Stimulated activated memory B cell treated with anti-CD40 and anti-IgM and Interleukin-4, amounts not matched to agents 10 μg/mL and 1 μg/mL and 100 μg/mL, for 72 hours (primary cell): ENCODE measurements at places on chromosomes 4 and X.

DNA sequence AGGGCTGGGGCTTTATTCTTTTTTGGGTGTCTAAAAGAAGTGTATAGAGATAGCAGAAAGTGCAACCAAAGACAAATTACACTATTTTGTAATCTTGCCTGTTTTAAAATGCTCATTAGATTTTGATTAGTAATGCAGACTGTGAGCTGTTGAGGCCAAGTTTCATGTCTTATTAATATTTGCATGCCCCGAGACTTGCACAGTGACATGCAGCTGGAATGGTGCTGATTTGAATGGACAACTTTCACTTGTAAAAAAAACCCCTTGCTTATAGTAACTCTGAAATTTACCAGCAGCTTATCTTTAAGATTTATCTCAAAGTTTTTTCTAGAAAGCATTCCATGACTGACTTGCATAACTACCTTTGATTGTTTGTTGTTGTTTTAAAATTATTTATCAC, 835.1 kb upstream of the IGFBP7 start:
- ATAC-seq: no peak

DNA sequence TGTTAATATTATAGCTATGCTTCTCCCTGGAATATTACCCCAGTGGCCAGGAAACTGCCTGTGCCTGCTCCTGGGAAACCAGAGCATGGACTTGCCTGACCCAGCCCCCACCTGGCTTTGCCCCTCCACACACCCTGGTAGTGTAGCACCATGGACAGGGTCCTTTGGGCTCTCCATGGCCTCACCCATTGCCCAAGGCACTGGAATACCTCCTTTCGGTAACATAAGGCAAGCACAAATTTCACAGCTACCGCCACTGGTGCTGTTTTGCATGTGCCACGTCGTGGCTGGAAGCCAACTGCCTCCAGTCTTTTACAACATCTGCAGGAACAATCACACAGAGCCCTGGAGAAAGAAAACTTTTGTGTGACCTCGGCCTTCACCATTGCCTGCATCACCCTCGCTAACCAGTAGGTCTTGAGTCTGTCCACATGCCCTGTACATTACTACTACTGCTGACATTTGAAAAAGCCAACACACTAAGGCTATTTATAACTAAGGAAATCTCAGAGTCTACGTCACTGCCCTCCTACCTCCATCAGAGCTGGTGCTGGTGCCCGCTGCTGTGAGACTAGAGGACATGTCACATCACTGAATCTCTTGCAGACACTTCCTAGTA, 47.7 kb downstream of the HPGD start:
- no peak for ATAC-seq

DNA sequence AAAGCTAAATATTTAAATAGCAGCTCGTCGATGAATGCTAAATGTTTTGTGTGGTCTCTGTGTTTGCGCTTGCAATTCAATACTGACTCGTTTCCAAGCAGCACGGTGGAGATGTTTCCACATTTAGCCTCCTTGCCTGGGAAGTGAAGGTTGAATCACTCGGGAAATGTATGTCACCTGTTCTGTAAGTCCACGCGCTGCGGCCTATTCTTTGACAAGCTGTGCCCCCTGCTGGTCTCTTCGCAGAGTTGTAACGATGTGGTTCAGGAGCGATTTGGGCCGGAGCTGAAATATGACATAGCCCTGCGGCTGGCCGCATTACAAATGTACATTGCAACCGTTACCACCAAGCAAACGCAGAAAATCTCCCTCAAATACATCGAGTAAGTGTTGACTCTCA, 89.6 kb upstream of the PRPS2 start:
- no peak for ATAC-seq

DNA sequence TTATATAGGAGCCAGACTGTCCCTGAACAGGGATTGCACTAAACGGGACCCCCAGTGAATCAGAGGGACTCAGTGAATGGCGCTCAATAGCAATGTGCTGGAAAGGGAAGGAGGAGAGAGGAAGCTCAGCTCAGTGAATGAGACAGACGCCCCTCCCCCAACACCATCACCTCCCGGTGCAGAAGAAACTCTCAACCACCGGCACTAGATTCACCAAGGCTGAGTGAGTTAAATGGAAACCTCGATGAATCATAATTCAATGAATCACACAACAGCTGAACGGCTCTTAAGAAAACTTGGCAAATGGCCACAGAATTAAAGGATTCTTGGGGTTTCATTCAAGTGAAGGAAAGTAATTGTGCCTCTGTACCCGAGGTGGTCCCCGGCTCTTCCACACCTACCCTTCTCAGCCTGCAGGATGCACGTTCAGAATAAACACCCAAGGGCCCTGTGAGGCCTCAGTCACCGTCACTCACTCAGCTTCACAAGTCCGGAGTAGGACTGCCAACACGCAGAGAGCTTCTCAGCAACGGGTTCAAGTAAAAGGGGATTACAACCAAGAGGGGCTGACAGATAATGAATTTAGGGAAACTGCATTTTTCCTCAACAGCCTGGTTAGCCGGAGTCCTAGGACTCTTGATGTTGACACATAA, 29.3 kb downstream of the CRMP1 start:
- no peak for ATAC-seq

- ATAC-seq: no peak
Observed at GRCh38 chrX:153569475-153569874, 29.5 kb downstream of the CCNQ start.

DNA sequence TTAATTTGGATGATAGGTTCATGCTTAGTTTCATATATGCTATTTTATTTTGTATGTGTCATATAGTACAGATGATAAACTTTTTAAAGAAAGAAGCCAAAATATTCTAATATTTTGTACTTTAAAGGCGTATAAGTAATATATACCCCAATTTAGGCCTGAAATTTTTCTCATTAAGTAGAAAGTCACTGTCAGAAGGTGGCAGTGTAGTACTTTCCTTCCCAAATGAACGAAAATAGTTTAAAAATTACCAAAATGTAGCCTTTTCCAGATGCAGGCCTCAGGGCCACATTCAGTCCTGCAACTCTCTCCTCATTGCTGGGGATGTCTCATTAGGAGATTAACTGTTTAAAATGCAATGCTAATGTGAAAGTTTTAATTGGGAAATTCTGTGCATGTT, 1263.6 kb downstream of the C4orf33 start:
- no peak for ATAC-seq

DNA sequence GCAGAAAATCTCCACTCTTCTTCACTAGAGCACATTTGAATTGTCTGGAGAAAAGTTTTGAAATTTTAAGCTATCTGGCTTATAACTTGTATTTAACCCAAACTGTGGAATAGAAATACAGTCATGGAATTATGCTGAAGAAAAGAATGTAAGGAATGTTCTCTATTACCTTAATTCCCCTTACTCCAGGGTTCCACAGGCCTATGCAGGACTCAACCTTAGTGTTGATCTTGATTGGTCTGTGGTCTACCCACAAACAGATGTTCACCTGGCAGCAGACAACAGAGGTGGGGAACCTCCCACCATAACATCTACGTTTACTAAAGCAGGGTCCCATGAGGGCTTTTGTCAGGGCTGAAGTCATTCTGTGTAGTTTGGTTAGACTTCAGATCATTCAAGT, 189.3 kb upstream of the GPRIN3 start:
- ATAC-seq: no peak

DNA sequence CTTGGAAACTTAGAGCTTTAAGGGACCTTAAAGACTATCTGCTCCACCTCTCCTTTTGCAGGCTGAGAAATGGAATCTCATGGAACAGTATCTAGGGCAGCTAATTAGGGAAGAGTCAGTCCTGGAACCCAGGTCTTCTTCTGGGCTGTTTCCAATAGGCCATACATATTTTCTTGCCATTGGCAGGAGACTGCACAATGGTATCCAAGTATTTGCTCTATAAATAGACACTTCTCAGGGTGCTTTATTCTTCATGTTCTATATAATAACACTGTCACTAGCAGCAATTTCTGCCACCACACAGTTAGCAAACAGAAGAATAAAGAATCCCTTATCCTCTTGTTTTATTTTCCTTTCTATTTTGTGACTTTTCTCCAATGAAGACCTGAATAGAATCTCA, 291.7 kb downstream of the C4orf33 start:
- no peak for ATAC-seq

DNA sequence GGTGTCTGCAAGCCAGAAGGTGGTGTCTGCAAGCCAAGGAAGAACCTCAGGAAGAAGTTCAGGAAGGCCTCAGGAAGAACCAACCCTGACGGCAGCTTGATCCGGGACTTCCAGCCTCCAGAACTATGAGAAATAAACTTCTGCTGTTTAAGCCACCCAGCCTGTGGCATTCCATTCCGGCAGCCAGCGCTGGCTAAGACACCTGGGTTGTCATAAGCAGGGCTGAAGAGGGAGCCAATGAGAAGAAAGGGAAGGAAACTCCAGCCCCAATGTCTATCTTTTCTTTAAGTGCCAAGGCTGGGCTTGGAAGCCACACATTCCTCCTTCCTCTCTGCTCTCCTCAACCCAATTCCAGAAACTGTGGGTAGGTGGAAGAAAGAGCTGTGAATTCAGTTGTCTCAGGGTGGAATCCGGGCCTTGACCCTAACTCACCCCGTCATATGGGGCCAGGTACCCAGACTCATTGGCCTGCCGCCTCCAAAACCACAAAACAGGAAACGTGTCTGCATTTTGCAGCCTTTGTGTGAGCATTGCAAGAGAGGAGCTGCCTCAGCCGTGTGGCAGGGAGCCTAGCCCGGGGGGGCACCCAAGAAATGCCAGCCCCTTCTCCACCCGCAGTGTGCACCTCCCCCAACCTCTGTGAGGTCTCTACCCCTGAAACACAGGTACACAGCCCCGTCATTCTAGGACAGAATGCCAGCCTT, 26.8 kb downstream of the CRMP1 start:
- ATAC-seq: no peak

DNA sequence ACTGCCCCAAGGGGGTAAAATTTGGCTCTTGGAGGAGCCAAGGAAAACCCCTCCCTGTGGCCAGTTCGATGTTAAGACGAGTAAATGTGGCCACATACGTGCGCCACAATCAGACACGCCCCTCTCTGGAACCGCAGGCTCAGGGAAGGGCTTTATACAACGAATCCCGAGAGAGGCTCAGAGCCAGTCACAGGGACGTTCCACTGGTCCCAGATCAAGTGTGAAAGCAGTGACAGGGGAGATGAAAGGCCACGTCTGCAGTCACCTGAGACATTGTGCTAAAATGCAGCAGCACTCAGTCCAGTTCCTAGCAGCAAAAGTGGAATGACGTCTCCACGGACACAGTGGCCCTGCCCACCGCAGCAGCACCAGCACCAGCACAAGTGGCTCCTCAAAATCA, 68.0 kb downstream of the ACOX3 start:
- ATAC-seq: no peak

- no peak for ATAC-seq
Observed at GRCh38 chrX:40474205-40474626, 106.6 kb upstream of the ATP6AP2 start.

- no peak for ATAC-seq
Observed at GRCh38 chr4:184822356-184822755, 3.4 kb downstream of the ACSL1 start.

DNA sequence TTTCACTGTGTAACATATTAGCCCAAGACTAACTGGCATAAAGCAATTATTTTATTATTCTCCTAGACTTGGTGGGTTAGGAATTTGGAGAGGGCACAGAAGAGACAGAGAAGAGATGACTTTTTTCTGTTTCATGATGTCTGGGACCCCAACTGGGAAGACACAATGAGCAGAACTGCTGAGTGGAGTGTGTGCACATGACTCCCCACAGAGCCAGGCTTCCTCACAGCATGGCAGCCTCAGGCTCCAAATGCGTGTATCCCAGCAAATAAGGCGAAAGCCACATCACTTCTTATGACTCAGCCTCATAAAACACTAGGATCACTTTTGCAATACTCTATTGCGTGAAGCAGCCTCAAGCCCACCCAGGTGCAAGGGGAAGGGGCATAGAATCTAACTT, 68.4 kb downstream of the MFAP3L start:
- ATAC-seq: no peak

- no peak for ATAC-seq
Observed at GRCh38 chrX:19543951-19544381, 28.7 kb upstream of the MAP3K15 start.

DNA sequence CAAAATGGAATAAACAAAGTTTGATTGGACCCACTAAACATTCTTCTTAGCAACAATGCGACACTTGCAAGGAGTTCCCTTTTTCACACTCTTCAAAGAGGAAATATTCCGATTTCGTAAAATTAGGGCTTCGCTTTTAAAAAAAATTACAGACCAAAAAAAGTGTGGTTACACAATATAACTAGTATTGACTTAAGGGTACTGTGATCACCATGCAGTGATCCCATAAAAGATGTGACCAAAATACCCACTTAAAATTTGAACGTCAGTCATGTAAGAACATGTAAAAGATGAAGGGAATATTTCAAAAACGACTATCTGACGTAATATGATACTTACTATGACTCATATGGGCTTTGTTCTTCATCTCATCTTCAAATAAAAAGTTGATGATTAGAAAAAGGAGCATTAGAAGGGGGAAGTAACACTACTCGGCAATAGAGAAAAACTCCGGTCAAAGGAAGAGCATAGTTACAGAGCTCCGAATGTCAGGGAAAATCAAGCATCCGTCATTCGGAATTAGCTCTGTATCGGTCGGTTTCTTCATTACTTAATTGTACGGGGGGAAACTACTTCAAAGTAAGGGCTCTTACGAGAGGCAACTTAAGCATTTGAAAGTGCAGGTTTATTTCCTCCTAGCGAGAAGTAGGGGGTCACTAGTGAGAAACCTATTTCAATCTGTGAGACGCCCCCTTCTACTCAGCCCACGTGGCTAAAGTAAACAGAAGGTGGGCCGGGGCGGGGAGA, 1.3 kb upstream of the TET2 start:
- peak; percentile 1 for ATAC-seq

DNA sequence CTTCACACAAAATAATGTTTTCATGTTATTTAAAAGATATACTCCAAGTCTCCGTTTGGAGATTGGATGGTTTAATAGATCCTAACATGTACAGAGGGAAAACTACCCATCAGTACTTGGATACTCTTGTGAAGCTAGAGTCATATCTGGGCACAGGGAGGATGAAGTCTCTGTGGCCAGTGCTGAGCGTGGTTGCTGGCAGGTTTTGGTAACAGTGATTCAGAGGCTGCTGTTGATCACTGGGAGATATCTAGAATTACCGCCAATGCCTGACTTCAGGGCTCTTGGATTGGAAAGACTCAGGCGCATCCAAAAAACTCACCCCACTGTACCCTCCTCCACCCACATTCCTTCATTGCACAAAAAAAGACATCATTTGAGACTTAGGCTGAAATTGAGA, 107.2 kb upstream of the PGRMC2 start:
- ATAC-seq: no peak
